ENCODE measurements at places on chromosomes 6 and 20.

- no peak for DNase-seq
Observed at GRCh38 chr20:63968136-63968927, 1.4 kb downstream of the ZNF512B start.

DNA sequence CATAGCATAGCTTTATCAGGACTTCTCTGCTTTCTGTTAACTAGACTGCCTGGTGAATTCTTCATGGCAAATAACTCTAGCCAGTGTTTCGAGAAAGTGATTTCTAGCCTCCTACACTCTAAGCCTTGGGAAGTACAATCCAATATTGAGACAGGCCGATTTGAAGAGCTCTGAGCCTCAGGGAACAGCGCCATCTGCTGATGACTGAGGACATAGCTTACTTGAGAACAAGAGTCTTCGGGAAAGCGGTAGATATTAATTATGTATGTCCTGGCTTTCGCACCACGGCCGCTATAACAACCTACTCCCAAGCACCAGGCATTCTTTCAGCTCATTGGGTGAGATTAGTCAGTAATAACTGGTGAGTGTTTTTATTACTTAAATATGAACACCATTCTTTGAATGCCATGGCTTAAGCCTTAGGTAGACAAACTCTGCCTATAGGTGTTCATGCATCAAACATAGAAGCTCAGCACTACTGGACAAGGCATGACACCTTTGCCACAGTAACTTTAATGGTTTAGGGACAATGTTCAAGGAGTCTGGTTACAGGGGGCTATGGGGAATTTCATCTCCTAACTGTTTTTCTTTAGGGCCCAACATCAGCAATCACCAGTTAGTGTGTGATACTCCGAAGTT lies 518.6 kb downstream of the BMP2 start:
- peak; percentile 48 for DNase-seq

DNA sequence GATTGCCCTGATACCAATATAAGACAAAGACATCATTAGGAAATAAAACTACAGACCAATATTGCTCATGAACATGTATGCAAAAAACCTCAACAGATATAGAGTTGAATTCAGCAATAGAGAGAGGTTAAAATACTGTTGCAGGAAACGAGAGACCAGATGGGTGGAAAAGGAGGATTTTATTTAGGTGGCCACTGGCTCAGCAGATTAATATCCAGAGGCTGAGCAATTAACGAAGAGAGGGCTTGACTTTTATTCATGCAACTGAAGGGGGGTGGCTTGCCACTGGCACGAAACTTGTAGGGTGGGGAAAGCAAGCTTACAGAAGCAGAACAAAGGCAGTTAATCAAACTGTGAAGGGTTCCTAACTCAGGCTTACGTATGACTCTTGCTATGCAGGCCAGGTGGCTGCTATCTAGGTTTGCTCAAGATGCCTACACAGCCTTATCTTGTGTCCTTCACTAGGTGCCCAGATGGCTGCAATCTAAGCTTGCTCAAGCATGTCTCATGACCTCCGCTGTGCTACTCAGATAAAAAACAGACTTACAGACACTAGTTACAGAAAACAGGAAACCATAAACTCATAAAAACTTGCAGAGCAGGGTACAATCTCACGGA lies 126.4 kb downstream of the MMUT start:
- no peak for DNase-seq

DNA sequence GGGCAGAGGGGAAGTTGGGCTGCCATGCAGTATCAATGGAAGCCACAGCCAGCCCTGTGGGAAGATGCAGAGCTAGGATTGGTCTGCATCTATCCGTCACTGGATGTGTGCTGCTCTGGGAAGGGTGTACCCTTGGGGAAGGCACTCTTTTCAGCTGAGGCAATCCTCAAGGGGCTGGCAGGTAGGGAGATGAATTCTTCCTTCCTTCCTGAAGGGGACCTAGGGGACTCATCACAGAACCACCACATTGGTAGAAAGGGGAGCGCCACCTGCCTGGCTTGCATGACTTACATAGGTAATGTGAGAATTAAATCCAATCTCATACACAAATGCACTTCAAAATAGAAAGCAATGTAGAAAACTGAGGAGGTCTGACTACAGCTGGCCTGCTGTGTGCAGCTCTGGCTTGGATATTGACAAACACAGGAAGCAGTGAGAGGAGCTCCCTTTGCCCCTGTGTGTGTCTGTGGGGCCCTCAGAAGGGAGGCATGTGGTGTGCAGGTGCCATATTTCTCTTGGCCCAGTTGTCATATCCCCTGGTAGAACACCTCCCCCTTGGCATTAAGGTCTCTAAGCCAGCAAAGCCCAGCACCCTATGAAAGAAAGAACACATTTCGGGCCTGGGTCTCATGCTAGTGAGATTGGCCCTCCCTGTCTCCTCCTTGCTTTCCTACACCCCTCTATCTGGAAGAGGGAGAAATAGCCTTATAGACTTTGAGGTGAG lies 260.3 kb upstream of the MOCS1 start:
- no peak for DNase-seq

DNA sequence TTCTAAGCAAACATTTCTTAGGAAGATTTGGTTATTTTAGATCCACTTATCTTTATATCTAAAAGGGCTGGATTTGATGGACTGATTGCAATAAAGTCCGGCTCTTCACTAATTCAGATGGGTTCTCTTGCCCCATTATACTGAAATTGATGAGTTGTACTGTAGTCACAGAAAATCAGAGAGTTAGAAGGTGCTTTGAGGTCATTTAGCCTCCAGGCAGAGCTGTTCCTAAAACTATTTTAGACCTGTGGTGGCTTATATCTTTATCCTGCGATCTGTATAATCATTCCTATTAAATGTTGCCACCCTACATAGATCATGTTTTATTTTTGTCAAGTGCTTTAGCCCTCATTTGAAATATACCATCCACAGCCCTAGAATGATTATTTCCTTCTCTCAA lies 61.3 kb upstream of the ATXN1 start:
- no peak for DNase-seq

Data from NCI-H187 treated with DMSO at 0.1 percent for 48 hours (cell line).